Stimulated activated CD4-positive, alpha-beta T cell treated with anti-CD3 and anti-CD28 coated beads, Interleukin-1b, Interleukin-23, amount 100 ng/mL, for 24 hours (primary cell): ENCODE measurements at places on chromosomes 2 and 18.

DNA sequence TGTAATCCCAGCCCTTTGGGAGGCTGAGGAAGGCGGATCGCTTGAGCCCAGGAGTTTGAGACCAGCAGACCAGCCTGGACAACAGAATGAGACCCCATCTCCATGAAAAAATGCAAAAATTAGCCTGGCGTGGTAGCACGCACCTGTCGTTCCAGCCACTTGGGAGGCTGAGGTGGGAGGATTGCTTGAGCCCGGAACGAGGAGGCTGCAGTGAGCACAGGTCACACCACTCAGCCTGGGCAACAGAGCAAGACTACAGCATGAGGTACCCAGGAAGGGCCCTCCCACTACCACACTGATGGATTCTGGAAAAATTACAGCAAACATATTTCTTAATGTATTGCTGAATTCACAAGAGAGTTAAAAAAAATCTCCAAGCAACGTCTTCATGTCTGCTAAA, 56.3 kb upstream of the HPCAL1 start:
- DNase-seq, result no peak

DNA sequence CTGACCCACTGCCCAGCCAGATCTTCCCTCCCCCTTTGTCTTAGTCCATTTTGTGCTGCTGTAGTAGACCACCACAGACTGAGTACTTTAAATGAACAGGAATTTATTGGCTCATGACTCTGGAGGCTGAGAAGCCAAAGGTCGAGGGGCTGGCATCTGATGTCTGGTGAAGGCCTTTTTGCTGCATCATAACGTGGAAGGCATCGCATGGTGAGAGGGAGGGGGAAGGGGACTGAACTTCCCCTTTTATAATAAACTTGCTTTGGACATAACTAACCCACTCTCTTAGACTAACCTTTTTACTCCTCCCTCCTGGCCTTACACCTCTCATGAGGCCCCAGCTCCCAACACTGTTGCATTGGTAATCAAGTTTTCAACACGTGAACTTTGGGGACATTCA, 83.8 kb downstream of the MAP4K4 start:
- no peak for DNase-seq

DNA sequence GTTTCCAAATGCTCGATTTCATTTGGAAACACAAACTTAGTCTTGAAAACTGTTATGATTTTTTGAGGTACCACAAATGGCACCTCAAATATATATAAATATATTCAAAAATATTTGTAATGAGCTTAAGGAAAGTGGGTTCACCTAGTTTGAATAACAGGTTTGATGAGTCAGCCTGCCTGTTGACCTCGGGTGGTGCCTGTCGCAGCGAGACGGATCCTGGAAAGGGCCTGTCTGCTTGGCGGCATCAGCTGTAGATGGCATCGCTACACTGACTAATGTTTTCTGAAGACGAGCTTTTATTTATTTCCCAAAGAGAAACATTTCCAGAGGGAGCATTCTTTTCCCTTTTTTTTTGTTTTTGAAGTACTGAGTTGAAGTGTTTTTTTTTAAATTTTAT, 6.9 kb downstream of the ALLC start:
- DNase-seq, result no peak

DNA sequence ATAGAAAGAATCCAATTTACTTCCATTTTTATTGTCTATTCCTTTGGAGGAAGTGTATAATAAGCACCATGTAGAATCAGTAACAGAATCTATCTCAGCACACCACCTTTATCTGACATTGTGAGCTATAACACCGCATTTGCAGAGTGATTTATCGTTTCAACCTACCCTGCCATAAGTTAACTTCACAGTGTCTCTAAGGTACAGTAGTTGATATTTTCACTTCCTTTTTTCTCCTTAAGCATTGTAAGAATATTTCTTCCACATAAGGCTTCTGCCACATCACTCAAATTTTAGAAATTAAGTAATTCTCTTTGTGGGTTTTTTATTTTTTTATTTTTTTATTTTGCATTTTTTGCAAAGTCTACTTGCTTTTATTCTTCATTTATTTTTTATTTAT, 107.1 kb downstream of the TMX3 start:
- DNase-seq, result no peak

DNA sequence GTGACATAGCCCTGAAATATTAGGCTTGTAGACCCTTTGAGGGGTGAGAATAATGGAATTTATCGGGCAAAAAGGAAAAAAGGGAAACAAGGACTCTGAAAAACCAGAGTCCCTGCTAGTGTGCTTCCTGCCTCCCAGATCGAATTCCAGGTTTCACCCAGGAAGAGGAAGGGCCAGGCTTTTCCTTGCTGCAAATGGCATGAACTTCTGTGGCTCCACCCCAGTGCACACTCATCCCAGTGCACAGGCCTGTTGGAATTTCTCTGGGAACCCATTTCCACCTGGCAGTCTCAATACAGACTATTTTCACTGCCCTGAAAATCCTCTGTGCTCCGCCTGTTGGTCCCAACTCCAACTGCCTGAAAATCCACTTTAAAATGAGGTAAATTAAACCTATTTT, 29.9 kb downstream of the C18orf54 start:
- DNase-seq, result no peak

DNA sequence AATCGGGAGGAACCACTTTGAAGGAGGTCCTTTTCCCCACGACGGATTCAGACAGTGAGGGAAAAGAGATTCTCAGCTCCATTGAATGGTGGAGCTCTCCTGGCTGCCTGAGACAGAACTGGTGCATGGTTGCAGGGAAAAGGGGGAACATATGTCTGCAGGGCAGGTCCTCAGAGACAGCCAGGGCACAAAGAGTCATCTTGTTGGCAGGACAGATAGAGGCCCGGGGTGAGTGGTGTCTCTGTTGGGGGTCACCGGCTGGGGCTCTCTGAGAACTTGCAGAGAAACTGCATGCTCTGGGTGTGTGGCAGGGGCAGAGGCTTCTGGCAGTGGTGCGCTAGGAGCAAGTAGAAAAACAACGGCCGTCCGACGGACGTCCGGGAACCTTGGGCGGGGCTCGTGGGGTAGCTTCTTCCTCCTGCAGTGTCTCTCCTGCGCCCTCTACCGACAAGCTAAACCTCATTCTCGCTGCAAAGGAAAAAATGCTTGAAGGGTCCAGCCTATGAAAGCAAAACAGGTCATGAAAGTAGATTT, 94.3 kb downstream of the CDCA7 start:
- peak; percentile 20 for DNase-seq

GRCh38 chr2:62340994-62341484, 145.1 kb downstream of the B3GNT2 start:
- no peak for DNase-seq

DNA sequence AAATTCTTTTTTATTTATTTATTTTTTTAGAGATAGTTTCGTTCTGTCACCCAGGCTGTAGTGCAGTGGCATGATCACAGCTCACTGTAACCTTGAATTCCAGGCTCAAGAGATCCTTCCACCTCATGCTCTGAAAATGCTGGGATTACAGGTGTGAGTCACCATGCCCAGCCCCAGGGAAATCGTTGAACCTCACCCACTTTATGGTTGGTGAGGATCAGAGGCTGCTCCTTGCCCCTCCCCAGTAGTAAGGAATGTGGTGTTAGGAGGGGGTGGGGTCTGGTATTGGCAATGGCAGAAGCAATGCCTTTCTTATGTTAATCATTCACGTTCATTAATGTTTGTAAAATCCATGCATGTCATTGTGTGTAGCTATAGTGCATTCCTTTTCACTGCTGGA, 161.9 kb downstream of the SUCLG1 start:
- no peak for DNase-seq

DNA sequence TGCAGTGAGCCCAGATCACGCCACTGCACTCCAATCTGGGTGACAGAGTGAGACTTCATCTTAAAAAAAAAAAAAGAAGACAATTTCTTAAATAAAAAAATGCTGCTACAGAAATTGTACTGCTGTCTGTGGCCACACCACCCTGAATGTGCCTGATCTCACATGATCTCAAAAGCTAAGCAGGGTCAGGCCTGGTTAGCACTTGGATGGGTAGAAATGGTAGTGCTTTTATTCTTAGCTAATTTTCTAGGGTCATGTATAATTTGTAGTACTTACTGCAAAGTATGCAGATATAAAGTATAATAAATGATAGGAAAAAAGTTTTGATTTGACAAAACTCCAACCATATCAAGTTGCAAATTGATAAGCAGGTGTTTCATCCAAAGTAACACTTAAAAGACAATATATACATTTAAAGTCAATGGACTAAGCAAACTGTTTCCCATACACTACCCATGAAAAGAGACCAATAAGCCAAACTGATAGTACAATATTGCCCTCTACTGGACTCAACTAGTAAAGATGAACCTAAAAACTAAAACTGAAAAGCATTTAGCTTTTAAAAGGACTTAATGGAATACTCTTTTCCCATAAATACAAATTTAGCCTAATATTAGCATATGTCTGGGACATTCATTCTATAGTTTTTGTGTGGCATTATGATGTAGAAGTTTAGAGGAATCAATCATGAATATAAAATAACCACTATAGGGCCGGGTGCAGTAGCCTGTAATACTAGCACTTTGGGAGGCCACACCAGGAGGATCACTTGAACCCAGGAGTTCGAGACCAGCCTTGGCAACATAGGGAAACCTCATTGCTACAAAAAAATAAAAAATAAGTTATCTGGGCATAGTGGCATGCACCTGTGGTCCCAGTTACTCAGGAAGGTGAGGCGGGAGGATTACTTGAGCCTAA, 18.6 kb upstream of the PEX13 start:
- DNase-seq, result no peak

DNA sequence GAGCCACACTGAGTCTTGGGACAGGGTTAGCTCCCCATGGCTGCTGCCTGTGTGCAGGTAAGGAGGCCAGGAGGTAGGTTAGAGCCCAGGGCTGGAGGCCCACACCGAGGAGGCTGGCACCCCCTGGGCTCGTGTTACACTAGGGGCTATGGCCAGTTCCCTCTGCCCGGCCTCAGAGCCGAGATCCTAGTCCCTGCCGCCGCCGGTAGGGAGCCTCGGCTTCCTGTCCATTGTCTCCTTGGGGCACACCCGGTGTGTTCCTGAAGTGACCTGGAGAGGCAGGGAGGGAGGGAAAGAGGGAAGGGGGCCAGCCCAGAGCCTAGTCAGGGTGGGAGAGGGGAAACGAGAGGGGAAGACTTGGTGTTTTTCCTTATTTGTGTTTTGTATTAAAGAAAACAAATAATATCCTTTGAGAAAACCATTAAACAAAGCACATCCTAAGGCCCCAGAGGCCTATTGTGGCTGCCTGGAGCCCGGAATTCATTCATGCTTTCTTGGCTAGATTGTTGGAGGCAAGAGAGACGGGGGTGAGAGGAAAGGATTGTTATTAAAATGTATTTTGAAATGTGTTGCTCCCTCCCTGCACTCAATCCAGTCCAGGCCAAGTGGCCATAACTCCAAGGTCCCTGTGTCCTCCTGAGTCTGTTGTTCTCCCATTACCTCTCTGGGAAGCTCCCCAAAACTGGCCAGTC, 170.7 kb downstream of the CTIF start:
- no peak for DNase-seq

GRCh38 chr2:168002021-168002553, 245.3 kb downstream of the STK39 start:
- no peak for DNase-seq

DNA sequence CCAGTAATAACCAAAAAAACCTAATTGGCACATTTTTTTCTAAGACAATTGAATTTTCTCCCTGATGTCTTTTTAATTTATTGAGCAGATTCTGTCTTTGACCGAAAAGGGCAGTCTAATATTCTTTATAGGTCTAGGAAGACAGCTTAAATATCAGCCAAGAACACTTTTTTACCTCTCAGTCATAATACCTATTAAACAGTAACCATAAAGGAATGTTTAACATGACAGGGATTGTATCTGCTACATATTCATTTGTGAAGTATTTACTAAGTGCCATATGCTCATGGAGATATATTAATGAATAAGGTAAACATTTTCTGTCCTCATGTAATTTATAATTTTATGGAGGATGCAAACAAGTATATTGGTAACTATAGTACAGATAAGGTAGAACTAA, 3.1 kb upstream of the HTR2B start:
- DNase-seq, result no peak
